Karpas-422 (cell line): ENCODE measurements at places on chromosomes 5 and 9. TPM values are rescaled to one million over a fixed set of nuclear protein-coding genes. Genes with fewer than 3 reads are reported as not detected.

DNA sequence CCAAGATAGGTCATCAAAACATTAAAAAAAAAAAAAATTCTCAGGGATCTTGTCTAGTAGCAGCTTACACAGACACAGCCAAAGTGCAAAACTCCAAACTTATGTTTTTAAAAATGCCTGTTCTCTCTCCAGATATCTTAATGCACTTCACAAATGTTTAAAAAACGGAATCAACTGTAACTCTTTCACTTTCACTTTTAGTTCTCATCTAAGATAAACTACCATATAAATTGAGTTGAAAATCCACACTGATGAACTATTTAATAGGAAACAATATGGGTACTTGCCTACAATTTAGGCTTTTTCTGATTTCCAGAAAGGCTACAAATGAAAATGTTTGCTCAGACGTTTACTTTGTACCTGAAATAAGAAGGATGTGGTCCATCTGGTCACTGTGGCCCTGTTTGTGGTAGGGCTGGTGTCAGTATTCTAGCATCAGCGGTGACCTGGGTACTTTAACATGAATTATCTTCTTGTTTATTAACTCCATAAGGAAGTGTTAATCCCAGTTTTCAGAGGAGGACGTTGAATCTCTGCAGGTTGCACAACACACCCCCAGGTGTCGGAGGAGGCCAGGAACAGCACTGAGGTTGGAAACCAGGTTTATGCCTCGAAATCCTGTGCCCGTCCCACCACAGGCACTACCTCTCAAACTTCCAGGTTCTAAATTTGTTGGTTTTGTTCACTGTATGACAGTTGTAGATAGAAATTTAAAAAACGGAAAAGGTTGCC lies 13.3 kb upstream of the LPCAT1 start:
- H3K4me3 ChIP-seq = peak overlapping the region; percentile 49; the same call in 1 of the 2 replicates
- DNase-seq = peak; percentile 52
- H3K4me1 ChIP-seq = peaks cover 51% of the 10 kb centered on the region
- peak overlapping the region; percentile 53 for H3K27ac ChIP-seq
- H3K27me3 ChIP-seq = no peaks in the 10 kb centered on the region
- H3K36me3 ChIP-seq = no peaks in the 10 kb centered on the region

DNA sequence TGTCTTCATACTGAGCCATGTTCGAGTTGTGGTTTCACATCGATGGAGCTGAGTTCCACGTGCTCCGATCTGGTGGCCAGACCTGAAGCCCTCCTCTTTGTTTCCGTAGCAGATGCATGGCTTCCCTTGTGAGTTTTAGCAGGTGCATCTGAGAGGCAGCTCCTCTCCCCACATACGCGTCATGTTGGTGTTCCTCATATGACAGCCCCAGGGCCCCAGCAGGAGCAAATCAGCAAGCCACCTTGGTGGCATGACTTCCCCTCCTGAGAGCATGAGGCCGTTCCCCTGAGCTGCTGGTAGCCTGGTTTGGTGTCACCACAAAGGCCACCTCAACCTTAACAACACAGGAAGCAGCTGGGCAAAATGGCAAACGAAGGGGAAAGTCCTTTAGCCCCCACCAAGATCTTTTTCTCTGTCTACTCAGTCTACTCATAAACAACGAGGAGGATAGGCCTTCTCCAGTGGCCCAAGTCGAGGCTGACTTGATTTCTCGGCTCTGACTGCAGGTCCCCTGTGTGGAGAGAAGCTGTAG lies 5.9 kb downstream of the CYFIP2 start:
- peaks cover 18% of the 10 kb centered on the region for H3K36me3 ChIP-seq
- peaks cover 88% of the 10 kb centered on the region for H3K4me1 ChIP-seq
- H3K27ac ChIP-seq = peak overlapping the region; percentile 98
- H3K27me3 ChIP-seq = no peaks in the 10 kb centered on the region

- DNase-seq = no peak
- H3K27me3 ChIP-seq = no peaks in the 10 kb centered on the region
- no peaks in the 10 kb centered on the region for H3K4me1 ChIP-seq
- no peak overlapping the region for H3K27ac ChIP-seq
- H3K4me3 ChIP-seq = no peak overlapping the region
These were observed 25.3 kb upstream of the ISOC1 start for GRCh38 chr5:129069292-129069691.

- H3K27ac ChIP-seq = no peak overlapping the region
- H3K27me3 ChIP-seq = no peaks in the 10 kb centered on the region
- H3K4me3 ChIP-seq = no peak overlapping the region
- no peaks in the 10 kb centered on the region for H3K36me3 ChIP-seq
These were observed 140.9 kb upstream of the PIK3R1 start for GRCh38 chr5:68074633-68075032.

Gene CACNA1B
- total RNA-seq = not detected in 2 replicates

DNA sequence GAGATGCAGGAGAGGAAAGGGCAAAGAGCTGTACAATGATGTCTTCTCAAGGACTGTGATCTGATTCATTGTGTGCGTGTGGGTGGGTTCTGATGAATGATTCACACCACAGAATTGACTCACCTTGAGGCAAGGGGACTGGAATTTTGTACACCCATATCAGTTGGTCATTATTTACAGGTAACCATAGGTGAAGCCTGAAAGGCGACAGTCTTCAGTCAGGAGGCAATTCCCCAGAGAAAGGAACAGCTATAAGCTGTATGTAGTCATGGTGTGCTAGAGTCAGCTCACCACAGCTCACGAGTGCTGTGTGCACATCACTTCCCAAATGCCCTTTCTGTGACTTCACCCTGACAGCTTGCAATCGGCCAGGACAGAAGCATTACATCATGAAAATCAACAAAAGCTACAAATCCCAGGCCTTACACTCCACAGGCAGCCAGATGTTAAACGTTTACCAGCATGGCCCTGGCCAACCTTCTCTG lies 87.6 kb upstream of the RPS23 start:
- no peak for DNase-seq
- no peaks in the 10 kb centered on the region for H3K36me3 ChIP-seq
- H3K27me3 ChIP-seq = no peaks in the 10 kb centered on the region
- no peak overlapping the region for H3K27ac ChIP-seq
- no peaks in the 10 kb centered on the region for H3K4me1 ChIP-seq
- no peak overlapping the region for H3K4me3 ChIP-seq

Gene CXCL14
- total RNA-seq = not detected in 2 replicates

Gene CDKN2B
- 2.0 and 4.3 TPM in 2 replicates for total RNA-seq

Gene LCN15
- total RNA-seq = not detected in 2 replicates

GRCh38 chr5:159504857-159505304 lies 174.6 kb upstream of the IL12B start:
- H3K27ac ChIP-seq = no peak overlapping the region
- H3K4me1 ChIP-seq = no peaks in the 10 kb centered on the region
- no peak overlapping the region for H3K4me3 ChIP-seq
- H3K36me3 ChIP-seq = no peaks in the 10 kb centered on the region

Gene FOXD4L4
- total RNA-seq = 0.14 and 0.41 TPM in 2 replicates

Gene IL13
- not detected in 2 replicates for total RNA-seq

DNA sequence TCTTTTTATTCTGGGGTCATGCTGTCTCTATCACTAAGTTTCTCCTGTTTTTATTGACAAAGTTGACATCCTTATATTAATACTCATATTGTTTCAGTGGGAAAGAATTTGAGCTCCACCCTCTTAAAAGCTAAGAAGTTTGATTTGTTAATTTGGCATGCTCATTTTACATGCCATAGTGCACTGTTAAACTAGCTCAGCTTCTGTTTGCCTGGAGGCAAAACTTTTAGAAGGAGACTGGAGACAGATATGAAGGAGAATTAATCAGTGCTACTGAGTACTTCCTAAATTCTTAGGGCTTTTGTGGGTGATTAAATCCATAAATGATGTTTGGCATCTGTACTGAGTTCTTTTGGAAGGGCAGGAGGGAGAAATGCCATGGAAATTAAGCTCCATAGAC lies 138.9 kb downstream of the NTRK2 start:
- no peak overlapping the region for H3K4me3 ChIP-seq
- DNase-seq = no peak
- no peaks in the 10 kb centered on the region for H3K36me3 ChIP-seq
- H3K27ac ChIP-seq = no peak overlapping the region
- no peaks in the 10 kb centered on the region for H3K4me1 ChIP-seq

DNA sequence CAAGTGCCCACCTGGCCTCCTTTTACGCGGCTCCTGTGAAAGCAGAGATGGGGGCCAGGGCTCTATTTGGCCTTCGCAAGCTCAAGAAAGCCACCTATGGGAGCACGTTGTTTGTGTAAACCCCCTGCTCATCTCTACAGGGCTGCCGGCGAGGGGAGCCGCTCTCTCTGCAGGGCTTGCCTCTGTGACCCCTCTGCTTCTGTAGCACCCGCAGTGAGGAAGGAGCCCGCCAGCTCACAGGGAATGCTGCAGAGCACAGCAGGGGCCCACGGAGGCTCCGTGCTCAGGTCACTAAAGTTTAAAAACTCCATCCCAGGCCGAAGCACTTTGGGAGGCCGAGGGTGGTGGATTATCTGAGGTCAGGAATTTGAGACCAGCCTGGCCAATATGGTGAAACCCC lies 376.8 kb downstream of the IRX2 start:
- H3K36me3 ChIP-seq = no peaks in the 10 kb centered on the region
- no peak overlapping the region for H3K27ac ChIP-seq
- no peak for DNase-seq
- no peaks in the 10 kb centered on the region for H3K4me1 ChIP-seq

Gene STXBP1
- 3.1 and 3.6 TPM in 2 replicates for total RNA-seq

- no peaks in the 10 kb centered on the region for H3K36me3 ChIP-seq
- peak overlapping the region; percentile 93 for H3K4me3 ChIP-seq
- peaks cover 47% of the 10 kb centered on the region for H3K4me1 ChIP-seq
- H3K27ac ChIP-seq = peak overlapping the region; percentile 82
These were observed 426 bp downstream of the FAM114A2 start for GRCh38 chr5:154038261-154038706.
